LoVo (cell line): ENCODE measurements at places on chromosomes 6 and 20.

DNA sequence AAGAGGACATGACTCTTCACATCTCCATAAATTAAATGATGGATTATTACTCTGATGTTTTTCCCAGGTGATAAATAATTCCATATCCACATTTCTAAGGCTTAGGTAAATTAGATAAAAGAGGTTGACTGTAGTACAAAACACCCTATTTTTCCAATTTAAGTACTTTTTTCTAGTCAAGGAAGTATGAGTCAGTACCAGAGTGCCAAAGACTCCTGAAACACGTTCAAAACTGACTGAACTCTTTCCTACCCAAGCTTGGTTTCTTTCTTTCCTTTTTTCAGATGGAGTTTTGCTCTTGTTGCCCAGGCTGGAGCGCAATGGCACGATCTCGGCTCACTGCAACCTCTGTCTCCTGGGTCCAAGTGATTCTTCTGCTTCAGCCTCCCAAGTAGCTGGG lies 85.0 kb downstream of the DOK5 start:
- DNase-seq = no peak

DNA sequence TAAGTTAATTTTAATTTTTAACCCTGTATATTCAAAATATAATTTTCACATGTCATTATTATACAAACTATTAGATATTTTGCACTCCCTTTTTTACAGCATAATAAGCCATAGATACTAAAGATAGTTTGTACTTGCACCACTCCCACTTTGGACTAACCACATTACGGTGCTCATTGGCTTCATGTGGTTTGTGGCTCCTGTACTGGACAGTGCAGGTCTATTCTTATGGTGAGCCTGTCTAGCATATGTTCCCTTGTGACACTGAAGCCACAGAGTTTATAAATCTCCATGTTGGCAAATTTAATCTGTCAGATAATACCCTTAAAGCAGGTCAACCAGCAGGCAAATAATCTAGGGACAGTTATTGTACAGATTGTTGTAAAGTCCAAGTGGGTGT lies 354.4 kb upstream of the KCNQ5 start:
- DNase-seq = no peak

- no peak for DNase-seq
Measured at GRCh38 chr20:24314053-24314452, 155.4 kb upstream of the SYNDIG1 start.

DNA sequence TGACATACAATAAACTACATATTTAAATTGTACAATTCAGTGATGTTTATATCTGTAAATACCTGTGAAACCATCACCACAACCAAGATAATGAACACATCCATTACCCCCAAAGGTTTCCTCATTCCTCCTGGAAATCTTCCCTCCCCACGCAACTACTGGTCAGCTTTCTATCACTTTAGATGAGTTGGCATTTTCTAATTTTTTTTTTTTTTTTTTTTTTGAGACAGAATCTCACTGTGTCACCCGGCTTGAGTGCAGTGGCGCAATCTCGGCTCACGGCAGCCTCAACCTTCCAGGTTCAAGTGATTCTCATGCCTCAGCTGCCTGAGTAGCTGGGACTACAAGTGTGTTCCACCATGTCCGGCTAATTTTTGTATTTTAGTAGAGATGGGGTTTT lies 31.7 kb upstream of the ECI2 start:
- no peak for DNase-seq

GRCh38 chr20:21126581-21126870 lies 644 bp downstream of the KIZ start:
- no peak for DNase-seq

DNA sequence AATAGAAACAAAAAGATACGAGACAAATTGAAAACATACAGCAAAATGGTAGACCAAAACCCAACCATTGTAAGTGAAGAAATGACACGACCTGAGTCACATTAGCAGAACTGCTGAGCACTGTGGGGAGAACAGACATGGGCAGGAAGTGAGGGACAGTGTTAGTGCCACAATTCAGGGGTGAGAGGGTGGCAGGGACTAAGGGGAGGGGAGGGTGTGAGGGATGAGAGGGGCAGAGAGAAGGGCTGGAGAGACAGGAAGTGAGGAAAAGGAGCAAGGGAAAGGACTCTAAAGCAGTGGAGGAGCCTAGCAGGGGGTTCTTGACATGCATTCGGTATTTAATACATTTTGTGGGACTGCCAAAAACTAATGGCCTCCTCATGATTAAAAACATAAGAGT lies 45.0 kb upstream of the TRIM26 start:
- DNase-seq = no peak

DNA sequence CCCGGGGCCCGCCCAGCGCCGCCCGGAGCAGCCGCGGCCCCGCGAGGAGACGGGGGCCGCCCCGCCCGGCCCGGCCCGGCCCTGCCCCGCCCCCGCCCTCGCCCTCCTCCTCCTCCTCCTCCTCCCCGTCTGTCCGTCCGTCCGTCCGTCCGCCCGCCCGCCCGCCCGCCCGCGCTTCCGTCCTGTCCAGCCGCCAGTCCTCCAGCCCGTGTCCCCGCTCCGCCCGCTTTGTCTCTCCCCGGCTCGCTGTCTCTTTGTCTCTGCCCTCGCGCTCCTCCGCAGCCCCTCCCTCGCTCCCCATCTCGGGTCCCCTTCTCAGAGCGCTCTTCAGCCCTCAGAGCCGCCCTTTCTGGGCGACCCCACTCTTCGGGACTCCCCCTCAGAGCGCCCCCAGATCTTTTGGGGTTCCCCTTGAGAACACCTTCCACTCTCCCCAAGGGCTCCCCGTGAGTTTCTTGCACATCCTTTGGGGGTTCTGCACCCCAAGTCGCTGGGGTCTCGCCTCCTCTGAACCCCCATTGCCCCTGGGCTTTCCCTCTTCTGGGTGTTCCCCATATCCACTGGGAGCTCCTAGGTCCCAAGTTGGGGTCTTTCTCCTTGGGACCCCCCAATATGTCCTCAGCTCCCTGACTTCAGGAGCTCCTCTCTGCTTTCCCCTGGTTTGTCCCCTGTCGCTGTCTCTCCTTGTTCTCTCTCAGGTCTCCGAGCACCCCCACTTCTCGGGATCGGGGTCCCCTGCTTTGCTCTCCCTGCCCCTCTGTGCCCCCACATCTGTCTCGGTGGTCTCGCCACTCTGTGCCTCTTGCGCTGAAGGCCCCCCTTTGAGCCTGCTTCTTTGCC lies 79.5 kb upstream of the MYL9 start:
- no peak for DNase-seq

DNA sequence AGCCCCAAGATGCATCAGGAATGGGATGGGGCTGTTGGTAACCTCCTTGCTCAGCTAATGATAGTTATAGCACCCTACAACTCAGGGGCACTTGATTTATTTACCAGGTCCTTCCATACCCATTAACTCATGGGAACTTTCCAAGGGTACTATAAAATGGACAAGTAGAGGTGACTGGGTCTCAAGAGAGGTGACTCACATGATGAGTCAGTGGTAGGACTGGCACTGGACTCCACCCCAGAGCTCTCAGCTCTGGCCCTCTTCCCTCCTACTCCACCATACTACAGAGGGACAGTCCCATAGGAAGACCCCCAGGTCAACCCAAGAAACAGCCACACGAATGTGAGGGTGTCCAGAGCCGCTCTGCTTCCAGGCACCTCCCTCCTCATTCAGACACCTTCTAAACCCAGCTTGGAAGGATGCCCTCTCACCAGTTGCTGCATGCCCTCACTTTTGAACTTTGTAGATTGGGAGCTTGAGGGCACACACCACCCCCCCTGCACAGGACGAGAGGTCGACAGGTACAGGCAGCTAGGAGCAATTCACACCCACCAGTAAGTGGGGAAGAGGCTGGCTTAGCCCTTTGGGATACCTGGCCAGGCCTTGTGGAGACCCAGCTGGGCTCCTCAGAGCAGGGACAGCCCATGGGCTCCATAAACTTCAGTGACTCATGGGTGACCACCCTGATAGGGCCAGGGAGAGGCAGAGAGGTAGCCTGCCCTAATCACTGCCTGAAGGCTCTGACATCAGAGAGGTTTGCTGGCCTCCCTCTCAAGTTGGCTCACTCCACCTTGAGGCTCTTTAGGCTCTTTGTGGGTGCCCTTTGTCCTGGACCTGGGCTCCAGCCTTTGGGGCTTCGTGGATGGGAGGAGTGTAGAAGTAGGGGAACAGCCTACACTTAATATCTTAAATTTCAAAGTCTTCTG lies 81.6 kb upstream of the MLN start:
- DNase-seq = peak; percentile 66

GRCh38 chr6:49326347-49326746 lies 136.7 kb downstream of the MMUT start:
- no peak for DNase-seq

DNA sequence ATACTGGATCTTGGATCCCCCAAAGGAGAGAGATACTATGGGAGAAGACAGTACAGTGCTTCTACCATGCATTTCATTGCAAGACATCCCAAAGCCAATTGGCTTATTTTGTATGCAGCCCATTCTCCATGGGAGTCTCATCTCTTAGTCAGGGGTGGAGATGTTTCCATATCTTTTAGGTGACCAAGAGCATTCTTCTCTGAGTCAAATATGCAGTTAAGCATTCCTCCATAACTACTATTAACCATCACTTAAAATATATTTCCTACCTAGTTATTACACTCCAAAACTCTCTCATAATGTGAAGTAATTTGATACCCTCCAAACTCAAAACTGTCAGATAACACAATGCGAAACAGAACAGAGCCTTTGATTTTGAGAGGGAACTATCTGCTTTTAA lies 542.6 kb downstream of the HDGFL1 start:
- no peak for DNase-seq

DNA sequence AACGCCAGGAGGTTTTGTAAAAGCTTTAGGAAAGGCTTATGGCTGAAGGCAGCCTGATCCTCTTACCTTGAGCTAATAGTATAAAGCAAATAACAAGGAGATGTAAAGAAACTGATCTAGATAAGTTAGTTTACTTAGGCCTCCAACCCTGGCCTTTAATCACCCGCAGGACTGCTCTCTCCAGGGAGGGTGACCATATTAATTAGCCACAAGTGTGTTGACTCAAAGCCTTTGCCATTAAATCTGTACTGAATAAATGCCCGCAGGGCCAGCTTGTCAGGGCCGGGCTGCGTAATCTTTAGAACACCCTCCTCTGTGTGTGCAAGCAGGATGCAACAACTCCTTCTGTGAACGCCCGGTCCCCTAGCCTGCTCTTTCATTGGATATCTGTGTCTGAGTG lies 6.1 kb upstream of the PRSS16 start:
- DNase-seq = no peak

DNA sequence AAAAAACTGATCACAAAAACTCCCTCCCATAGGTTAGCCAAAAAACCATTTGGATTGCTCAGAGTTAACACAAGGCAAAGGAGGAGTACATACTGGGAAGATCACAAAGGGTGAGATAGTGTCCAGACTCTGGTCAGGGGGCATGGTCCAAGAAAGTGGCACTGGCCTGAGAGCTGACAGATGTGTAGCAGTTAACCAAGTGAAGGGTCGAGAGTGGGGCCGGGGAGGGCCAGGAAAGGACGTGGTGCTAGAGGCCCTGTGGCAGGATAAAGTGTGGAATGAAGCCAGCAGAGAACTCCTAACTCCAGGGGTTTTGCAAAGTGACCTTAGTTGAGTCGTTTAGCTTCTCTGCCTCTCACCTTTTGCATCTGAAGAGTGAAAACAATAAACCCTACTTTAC lies 290.5 kb downstream of the FOXA2 start:
- no peak for DNase-seq

DNA sequence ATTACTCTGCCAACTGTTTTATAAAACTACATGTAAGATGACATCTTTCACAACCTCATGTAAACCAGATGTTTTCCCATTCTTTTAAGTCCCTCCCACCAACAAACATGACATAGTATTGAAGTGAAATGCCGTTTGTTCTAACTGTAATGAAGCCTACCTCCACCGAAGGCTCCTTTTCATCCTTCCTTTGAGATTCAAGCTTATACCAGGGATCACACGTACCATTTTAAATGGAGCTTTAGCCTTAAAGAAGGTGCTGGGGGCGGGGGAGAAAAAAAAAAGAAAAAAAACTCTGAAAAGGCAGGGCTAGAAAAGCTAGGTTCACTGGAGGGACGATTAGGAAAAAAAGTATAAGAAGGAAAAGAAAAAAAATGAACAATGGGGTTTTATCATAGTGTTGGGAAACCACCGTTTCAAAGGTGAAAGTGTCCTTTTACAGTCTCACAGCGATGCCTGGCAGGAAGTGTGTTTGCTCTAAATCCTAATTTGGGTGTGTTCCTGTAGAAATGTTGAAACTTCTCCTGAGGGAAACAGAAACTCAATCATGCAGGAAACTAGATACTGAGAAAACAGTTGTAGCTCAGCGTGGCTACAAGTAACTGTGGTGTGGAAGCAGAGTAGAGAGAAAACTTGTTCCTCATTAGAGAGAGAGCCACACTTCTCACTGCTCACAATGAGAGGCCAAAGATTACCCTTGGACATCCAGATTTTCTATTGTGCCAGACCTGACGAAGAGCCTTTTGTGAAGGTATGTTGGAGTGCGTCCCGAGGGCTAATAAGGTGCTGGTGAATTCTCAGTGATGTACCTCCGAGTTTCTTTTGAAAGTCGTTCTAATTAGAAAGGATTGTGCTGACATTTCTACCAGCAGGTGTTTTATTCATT lies 37.6 kb upstream of the HINT3 start:
- peak; percentile 79 for DNase-seq

DNA sequence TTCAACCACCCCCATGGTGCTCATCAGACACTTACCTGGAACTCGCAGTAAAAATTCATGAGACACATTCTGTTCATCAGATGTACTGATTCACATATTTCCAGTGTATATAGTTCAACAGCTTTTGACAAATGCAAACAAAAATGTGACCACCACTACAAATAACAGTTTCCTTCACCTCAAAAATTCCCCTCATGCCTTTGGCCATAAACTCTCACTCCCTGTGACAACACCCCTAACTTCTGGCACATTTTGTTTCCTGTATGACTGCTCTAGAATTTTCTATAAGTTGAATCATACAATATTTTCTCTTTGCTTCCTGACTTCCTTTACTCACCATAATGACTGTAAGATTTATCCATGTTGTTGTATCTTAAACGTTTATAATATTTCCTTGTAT lies 63.7 kb downstream of the C6orf118 start:
- no peak for DNase-seq

DNA sequence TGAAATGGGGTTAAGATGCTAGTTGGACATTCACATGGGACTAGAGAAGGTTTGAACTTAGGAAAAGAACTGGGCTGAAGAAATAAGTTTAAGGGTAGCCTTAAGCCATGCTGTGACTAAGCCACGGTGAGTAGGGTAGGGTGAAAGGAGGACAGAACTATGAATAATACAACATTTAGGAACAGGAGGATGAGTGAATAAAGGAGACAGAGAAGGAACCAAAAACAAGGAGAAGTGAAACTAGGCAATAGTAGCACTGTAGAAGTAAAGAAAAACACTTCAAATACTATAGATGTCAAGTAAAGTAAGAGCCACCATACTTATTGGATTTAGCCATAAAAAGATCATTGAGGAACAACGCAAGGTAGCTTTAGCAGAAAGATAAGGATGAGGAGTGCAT lies 111.2 kb downstream of the KCNQ5 start:
- DNase-seq = no peak

GRCh38 chr20:25315418-25316210 lies 67.7 kb downstream of the PYGB start:
- no peak for DNase-seq
